ENCODE measurements at places on chromosomes 7 and 10.
A peak's percentile ranks its signal among the peaks of the same experiment; 100 is the strongest.

- peak; percentile 31 for DNase-seq
Observed at GRCh38 chr10:57699944-57700343, 567.8 kb downstream of the IPMK start.

DNA sequence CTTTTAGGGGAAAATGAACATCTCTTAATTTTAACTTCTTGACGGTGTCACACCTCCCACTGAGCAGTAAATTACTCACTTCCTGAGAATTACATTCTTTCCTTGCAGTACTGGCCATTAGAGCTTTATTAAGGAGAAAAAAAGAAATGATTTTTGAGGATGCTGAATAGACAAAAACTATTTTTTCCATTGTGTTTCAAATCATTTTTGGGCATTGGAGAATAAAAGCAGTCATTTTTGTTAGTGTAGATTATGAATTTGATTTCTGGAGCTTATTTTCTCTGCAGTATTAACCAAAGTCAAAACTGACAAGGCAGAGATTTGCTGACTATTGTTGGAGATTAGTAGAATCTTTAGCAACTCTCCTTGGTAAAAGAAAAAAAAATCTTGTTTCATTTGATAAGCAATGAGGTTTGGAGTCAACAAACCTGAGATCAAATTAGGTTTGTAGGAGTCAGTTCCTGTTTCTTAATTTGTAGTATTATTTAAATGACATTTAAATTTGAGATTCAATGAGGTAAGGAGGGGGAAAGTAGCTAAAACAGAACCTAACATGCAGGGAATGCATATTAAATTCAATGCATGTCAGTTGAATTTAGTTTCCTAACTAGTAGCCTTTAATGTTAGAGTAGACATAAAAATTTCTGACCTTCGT is 70.6 kb downstream of the AP3M1 start:
- DNase-seq, result peak; percentile 63

GRCh38 chr10:34580643-34581042 is 234.5 kb downstream of the PARD3 start:
- peak; percentile 90 for DNase-seq

DNA sequence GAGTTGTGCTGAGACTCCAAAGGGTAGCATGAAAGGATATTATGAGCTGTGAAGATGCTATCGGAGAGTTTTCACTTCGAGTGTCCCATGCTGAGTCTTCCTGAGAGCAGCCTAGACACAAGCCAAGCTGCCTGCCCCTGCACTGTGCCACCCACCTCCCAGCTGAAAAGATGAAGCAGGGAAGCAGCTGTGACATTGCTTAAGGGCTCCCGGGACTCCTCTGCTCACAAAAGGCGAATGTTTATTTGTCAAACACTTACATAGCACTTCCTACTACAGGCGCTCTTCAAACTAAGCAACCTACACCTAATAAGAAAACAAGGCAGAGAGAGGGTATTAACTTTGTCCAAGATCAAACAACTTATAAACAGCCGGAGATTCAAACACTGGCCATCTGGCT is 95.6 kb downstream of the OSBPL3 start:
- no peak for DNase-seq

- no peak for DNase-seq
Observed at GRCh38 chr7:37089972-37090371, 358.7 kb downstream of the ELMO1 start.

GRCh38 chr7:138875794-138876193 is 77.8 kb upstream of the ATP6V0A4 start:
- peak; percentile 78 for DNase-seq

DNA sequence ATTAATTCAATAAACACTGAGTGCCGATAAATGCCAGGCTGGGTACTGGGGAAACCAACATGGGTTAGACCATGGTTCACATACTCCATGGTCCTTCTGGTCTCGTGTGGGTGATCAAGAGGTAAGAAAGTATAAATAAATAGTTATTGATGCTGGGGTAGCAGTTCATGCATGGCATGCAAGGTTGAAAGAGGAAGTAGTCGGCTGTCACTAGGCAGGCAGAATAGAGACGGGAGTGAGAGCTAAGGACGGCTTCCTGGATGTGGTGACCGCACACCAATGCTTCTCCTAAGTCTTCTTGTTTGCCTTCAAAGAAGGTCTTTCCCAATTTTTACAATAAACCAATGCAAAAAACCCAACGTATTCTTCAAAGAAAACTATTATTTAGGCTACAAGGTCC is 208.6 kb downstream of the ADAM12 start:
- no peak for DNase-seq

GRCh38 chr7:32537760-32538159 is 42.5 kb downstream of the AVL9 start:
- no peak for DNase-seq

- no peak for DNase-seq
Observed at GRCh38 chr10:127456122-127456521, 93.0 kb upstream of the NPS start.

DNA sequence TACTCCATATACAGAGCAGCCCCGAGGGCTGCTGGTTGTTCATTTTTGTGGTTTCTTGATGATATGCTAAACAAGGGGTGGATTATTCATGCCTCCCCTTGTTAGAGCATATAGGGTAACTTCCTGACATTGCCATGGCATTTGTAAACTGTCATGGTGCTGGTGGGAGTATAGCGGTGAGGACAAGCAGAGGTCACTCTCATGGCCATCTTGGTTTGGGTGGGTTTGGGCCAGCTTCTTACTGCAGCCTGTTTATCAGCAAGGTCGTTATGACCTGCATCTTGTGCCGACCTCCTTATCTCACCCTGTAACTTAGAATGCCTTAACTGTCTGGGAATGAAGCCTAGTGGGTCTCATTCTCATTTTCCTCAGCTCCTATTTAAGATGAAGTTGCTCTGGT is 31.3 kb downstream of the GNAT3 start:
- DNase-seq, result no peak

DNA sequence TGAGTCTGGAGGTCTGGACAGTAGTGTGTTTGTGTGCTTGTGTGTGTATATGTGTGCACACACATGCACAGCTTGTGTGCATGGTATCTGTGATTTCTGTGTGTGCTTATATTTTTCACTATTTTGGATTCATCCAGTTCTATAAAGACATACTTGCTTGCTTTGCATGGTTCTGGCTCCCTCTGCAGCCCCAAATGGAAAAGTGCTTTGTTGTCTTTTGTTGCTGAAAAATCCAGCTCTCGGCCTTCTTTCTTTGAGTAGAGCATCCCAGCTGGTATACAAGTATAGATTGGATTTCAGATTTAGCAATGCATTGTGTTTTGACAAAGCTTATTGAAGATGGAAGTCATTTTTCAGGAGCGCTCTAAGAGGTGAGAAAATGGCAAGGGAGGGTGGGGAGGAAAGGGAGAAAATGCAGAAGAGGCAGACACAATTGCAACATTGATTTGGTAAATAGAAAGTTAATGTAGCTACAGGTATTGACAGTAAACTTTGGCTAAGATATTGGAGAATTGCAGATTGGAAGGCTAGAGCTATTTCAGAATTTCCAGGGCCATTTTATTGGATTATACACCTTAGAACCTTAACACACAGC is 333.9 kb downstream of the AUTS2 start:
- peak; percentile 62 for DNase-seq

DNA sequence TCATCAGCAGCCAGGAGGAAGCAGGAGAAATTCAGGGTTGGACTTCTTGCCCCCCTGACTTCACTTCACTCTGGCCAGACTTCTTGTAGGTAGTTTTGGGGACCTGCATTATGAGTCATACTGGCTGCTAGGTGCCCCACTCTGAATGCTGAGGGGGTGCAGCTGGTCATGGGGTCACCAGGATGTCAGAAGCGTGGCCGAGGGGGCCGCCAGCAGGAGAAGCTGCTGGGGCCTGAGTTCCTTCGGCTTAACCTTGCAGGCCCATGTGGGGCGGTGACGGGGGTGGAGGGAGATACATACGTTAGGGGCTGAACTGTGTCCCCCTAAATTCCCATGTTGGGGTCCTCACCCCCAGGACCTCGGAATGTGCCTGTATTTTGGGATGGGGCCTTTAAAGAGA is 18.2 kb downstream of the UNCX start:
- no peak for DNase-seq

GRCh38 chr10:22573820-22574569 is 140.4 kb downstream of the PIP4K2A start:
- peak; percentile 53 for DNase-seq

GRCh38 chr10:17910125-17910789 is 41.5 kb upstream of the SLC39A12 start:
- DNase-seq, result peak; percentile 80

GRCh38 chr7:108284349-108285002 is 154.3 kb upstream of the LAMB4 start:
- DNase-seq, result no peak

- no peak for DNase-seq
Observed at GRCh38 chr7:89377219-89377618, 581.7 kb upstream of the TEX47 start.

- DNase-seq, result no peak
Observed at GRCh38 chr7:82699773-82700186, 256.2 kb upstream of the CACNA2D1 start.

- no peak for DNase-seq
Observed at GRCh38 chr7:157947504-157947903, 610.7 kb downstream of the DNAJB6 start.

GRCh38 chr10:96671211-96671890 is 49.0 kb downstream of the PIK3AP1 start:
- DNase-seq, result no peak

GRCh38 chr10:12473491-12473890 is 124.1 kb downstream of the CAMK1D start:
- no peak for DNase-seq

GRCh38 chr10:120803972-120804371 is 47.2 kb upstream of the WDR11 start:
- no peak for DNase-seq

DNA sequence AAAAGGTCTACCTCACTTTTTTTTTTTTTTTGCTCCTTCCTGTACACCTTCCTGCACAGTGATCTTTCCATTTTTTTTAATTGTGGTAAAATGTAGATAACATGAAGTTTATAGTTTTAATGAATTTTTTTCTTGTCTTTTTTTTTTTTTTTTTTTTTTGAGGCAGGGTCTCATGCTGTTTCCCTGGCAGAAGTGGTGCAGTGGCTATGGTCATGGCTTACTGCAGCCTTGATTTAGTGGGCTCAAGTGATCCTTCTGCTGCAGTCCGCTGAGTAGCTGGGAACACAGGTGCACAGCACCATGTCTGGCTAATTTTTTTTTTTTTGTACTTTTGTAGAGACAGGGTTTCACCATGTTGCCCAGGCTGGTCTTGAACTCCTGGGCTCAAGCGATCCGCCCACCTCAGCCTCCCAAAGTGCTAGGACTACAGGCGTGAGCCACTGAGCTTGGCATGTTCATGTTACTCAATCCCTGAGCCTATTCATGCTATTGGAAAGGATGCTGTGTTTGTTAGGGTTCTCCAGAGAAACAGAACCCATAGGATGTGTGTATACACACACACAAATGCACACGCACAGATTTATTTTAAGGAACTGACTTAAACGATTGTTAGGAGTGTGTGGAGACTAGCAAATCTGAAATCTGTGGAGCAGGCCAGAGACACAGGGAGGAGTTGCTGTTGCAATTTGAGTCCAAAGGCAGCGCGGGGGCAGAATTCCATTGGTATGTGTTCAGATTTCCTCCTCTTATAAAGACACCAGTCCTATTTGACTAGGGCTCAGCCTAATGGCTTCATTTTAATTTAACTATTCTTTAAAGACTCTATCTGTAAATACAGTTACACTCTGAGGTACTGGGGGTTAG is 29.1 kb downstream of the GALNT11 start:
- peak; percentile 83 for DNase-seq

DNA sequence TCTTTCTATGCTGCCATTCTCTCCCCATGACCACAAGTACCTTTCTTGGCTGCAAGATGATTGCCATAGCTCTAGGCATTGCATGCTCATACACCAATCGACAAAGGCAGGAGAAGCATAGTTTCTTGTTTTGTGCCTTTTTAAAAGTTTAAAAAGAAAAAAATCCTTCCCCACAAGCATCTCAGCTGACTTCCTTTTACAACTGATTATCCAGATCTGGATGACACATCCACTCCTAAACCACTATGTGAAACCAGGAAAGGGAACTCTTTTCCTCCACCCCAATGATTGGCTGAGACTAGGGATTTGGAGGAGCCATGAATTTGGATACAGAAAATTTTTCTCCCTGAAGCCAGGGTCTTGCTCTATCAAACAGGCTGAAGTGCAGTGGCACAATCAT is 14.5 kb upstream of the LRRC4 start:
- DNase-seq, result peak; percentile 30

DNA sequence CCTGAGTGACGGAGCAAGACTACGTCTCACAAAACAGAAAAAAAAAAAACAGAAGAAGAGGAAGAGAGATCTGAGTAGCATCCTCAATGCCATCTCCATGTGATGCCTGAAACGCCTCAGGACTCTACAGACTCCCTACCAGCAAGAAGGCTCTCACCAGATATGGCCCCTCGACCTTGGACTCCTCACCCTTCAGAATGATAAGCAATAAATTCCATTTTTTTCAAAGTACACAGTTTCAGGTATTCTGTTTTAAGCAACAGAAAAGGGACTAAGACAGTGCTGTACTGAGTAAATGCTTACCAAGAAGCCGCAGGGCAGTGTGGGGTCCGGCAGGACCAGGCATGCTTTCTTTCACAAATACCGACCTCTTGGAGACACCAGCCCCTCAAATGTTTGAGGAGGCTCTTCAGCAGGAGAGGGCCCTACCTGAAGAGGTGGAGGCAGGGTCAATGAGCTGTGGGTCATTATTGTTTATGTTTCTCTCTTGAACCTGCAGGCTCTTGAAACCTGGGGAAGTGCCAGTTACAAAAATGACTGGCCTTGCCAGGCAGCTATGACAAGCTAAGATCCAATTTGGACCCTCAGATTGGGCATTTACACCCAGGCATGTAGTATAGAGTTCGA is 204.1 kb upstream of the LYZL1 start:
- no peak for DNase-seq

- no peak for DNase-seq
Observed at GRCh38 chr7:106054156-106054910, 57.8 kb downstream of the SYPL1 start.

DNA sequence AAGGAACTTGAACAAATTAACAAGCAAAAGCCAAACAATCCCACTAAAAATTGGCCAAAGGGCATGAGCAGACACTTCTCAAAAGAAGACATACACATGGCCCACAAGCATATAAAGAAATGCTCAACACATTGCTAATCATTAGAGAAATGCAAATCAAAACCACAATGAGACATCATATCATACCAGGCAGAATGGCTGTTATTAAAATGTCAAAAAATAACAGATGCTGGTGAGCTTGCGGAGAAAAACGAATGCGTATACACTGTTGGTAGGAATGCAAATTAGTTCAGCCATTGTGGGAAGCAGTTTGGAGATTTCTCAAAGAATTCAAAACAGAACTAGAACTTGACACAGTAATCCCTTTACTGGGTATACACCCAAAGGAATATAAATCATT is 311.7 kb upstream of the HPS1 start:
- DNase-seq, result no peak

GRCh38 chr10:89351780-89352597 is 24.2 kb downstream of the IFIT3 start:
- peak; percentile 98 for DNase-seq

Data from cardiac fibroblast (primary cell).